ENCODE measurements at places on chromosomes 6 and 20.

GRCh38 chr6:1654054-1654453, 44.3 kb downstream of the FOXC1 start:
- no peak for DNase-seq

DNA sequence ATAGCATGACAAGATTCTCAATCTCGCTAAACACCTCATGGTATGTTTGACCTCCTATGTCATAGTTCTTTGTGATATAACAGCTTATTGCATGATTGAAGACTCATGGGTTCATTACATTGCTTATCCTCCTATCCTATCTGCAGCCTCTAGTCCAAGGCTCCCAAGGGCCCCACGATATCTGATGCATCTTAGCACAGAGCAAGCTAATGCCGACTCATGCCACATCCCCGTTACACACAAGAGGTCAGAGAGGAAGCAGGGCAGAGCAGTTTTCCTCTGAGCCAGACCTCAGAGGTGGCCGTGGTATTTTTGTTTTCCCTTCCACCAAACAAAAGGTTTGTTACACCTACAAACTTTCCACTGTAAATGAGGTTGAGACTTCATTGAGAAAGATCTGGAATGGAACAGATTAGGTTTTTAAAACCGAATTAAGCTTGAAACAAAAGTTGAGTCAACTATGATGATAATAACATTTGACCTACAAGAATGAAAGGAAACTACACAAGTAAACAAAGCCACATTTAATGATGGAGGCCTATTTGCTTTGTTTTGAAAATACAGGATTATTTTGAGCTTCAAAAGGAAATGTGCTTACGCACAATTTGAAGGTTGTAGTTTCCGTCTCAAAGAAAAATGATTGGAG, 133.9 kb upstream of the MYLIP start:
- no peak for DNase-seq

DNA sequence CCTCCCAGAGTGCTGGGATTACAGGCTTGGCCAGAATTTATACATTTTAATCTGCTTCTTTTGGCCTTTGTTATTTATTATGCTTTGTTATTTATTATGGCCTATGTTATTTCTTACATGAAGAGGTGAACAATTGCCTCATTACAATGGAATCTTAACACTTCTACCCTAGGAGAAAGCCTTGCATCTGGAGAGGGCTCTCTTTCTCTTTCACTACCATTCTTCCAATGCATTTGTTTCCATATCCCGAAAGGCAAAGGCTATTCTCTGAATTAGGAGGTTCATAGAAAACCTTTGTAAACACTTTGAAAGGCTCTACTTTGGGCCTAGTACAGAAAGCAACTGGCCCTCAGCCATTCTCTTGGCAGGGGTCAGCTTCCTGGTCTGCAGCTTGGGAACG, 19.9 kb upstream of the DEK start:
- no peak for DNase-seq

- DNase-seq, result no peak
Observed at GRCh38 chr6:44202332-44202971, 14.3 kb upstream of the MYMX start.

DNA sequence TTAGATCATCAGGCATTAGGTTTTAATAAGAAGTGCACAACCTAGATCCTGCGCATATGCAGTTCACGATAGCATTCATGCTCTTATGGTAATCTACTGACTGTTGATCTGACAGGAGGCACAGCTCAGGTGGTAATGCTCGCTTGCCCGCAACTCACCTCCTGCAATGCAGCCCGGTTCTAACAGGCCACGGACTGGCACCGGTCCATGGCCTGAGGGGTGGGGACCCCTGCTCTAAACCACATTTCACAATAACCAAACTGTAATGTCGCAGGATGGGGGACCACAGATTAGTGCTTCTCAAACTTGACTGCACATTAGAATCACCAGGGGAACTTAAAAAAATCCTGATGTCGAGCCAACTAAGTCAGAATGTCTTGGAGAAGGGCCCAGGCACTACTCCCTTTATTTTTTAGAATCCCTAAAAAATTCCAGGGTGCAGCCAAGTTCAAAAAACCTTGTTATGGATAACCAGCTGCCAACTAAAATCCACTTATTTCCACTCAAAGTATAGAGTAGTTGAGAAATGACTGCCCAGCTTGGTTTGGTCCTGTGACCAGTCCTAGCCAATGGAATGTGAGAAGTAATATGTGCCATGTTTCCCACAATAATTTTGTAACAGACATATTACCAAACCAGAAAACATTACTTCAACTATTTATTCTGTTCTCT, 3.1 kb downstream of the SHPRH start:
- DNase-seq, result no peak

GRCh38 chr6:136846046-136846445, 23.7 kb downstream of the PEX7 start:
- no peak for DNase-seq

DNA sequence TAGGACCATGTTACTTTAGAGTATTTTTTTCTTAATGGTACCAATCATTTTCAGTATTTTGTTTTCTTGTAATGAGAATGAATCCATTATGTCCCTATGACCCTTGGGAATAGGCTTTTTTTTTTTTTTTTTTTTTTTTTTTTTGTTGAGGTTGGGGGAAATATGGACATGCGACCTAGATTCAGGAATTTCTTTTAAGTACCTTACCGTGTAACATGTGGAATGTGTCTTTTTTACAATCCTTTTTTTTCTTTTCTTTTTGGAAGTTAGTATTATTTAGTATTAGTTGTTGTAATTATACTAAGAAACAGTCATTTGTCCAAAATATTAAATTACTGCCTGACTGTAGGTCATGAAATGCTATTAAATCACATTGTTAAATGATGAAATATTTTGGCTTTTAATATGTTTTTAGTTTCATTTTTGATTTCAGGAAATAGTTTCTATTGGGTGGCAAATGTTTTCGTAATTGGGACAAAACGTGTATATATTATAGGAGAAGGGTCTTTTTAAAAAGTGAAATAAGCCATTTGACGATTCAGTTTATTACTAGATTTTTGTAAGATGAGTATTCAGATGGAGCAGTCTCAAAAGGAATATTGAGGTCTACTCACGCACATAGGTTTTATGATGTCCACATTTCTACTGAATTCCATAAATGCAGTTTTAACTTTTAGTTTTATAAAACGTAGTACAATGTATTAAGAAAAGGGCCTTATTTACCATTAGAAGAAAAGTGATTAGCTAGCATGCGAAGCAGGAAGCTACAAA, 4.9 kb downstream of the ARID1B start:
- no peak for DNase-seq

DNA sequence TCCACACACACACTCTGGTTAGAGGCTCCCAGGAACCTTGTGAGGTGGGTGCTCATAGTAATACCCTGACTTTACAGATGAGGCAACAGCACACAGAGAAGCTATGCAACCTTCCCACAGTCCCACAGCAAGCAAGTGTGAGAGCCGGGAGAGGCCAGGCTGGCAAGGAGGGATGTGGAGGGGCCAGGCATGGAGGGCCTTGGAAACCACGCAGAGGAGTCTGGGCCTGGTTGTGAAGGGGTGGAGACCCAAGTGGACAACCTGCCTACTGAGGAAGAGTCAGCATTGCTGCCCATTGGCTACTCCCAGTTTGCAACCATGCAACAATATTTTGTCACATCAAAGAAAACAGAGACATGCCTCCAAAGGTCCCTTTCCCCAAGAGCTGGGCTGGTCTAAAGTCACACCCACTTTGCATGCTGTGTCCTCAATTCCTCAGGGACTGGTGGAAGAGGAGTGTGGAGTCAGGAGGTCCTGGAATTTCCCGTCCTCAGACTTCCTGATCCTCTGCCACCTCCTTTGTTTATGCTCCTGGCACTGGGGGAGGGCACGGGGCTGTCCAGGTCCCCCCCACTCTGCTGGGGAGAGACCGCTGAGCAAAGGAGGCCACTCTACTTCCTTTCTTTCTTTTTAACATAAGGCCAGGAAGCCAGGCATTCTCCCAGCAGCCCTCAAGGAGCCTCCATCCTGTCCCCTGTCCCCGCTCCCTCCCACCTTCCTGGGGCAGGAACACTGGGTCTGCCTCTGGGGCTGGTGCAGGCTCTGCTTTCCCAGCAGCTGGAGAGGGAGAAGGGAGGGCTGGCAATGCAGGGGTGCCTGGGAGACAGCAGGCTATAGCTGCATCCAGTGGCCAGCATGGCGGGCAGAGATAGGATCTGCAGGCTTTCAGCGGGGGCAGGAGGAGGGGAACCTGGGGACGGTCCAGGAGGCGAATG, 68.3 kb downstream of the NOL4L start:
- no peak for DNase-seq

GRCh38 chr6:87364602-87365252, 20.1 kb downstream of the C6orf163 start:
- no peak for DNase-seq

DNA sequence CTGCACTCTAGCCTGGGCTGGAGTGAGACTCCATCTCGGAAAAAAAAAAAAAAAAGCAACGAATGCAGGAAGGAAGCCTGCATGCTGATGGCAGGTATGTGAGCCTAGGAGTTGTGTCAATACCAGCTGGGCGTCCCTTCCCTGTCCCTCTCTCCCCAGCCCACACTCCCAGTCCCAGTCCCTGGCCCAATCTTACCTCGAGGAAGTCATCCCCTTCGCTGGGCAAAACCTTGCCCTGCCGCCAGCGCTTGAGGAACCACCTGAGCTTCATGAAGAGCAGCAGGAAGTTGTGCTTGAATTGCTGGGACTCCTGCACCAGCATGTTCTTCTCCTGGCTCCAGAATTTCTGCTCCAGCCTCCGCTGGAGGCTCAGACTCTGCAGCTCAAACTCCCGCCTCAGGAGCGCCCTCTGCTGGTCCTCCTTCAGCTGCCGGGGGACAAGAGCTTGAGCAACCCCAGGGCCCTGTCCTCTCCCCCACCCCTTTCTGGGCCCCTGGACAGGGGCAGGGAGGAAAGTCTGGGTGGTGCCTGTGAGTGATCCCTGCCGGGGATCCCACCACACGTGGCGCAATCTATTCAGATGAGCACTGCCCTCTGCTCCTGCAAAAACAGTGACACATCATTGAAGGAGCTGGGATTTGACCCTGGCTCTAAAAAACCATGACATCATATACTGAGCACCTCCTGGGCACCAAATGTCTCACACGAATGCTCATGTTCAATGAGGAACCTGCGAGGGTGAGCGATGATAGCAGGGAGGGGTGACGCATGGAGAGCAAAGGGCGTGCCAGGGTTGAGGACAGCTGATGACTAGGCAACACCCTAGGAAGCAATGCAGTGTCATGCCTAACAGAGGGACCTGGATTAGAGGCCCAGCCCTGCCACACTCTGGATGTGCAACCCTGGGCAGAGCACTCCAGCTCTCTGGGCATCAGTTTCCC, 35.0 kb upstream of the DSN1 start:
- peak; percentile 38 for DNase-seq

GRCh38 chr6:90302320-90302719, 5.7 kb upstream of the BACH2 start:
- no peak for DNase-seq

- DNase-seq, result no peak
Observed at GRCh38 chr6:52872031-52872430, 31.4 kb upstream of the GSTA5 start.

GRCh38 chr6:146997062-146997461, 207.2 kb upstream of the STXBP5 start:
- DNase-seq, result no peak

GRCh38 chr20:18263723-18264122, 24.6 kb upstream of the ZNF133 start:
- no peak for DNase-seq

GRCh38 chr6:26594730-26595632, 1.8 kb upstream of the ABT1 start:
- DNase-seq, result no peak

DNA sequence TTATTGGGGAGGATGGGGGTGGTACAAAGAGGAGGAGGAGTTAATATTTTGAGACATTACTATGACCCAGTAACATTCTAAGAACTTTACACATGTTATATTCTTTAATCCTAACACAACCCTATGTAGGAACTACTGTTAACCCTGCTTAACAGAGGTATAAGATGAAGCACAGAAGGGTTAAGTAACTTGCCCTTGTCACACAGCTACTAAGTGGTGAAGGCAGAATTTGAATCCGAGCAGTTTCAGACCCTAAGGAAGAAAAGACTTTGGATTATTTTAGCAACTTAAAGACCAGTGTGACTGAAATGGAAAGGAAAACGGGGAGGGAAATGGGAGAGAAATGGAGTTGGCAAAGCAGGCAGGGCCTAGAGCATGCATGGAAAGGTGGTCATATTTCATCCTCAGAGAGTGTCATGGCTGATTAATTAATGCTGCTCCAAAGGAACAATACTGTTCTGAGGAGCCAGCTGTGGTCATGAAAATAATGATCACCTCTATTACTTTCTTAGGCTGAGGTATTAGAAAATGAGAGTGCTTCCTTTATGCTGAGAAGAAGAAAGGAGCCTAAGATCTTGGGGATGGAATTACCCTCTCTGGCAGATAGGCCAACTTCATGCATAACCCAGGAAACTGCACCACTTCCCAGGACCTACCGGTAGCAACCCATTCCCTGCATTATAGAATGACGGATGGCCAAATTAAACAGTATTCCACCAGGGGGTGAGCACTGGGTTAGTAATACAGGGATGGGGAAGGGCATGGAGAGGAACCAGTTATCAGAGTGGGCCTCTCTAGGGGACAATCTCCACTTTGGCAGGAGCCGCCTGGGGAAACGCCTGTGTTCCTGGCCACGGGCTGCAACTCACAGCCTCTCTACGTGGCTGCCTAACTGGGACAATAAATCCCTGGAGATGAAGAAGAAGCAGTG, 50.1 kb upstream of the TNFAIP3 start:
- DNase-seq, result no peak

All from stimulated activated CD8-positive, alpha-beta memory T cell treated with anti-CD3 and anti-CD28 coated beads, Interleukin-4, amount 100 ng/mL, for 1 hour (primary cell).